GM23248 (cell line): ENCODE measurements at places on chromosomes 2 and 18.

DNA sequence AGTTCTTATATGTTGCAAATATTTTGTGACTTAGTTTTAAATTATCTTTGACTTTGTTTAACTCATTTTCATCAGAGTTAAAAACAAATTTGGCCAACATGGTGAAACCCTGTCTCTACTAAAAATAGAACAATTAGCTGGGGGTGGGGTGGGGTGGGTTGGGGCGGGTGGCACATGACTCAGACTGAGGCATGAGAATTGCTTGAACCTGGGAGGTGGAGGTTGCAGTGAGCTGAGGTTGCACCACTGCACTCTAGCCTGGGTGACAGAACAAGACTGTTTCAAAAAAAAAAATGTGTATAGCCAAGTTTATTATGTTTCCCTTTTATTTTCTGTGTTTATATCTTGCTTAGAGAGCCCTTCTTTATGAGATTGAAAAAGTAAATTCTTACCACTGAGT is 14.2 kb upstream of the LIPG start:
- DNase-seq = peak; percentile 32

- DNase-seq = peak; percentile 68
Observed at GRCh38 chr18:67731851-67732250, 215.3 kb upstream of the DSEL start.

DNA sequence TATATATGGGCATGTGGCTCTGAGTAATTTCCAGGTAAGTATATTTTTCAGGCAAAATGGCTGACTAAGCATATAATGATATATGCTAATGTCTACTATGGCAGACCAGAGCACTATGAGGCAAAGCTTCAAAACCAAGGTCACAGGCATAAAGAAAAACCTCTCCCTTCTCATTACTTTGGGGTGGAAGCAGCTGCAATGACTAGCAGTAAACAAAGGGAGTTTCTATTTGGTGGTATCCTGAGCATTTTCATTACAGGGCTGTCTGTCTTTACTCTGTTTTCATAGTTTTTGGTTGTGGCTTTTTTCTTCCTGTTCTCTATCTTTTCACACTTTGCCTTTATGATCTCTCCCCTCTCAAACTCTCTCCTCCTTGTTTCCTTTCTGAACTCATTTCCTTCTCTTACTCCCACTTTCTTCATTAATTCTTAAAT is 15.6 kb downstream of the PDE6D start:
- DNase-seq = no peak

- DNase-seq = no peak
Observed at GRCh38 chr2:166959556-166959955, 71.3 kb downstream of the XIRP2 start.

GRCh38 chr2:200422071-200422470 is 87.8 kb downstream of the KCTD18 start:
- no peak for DNase-seq

DNA sequence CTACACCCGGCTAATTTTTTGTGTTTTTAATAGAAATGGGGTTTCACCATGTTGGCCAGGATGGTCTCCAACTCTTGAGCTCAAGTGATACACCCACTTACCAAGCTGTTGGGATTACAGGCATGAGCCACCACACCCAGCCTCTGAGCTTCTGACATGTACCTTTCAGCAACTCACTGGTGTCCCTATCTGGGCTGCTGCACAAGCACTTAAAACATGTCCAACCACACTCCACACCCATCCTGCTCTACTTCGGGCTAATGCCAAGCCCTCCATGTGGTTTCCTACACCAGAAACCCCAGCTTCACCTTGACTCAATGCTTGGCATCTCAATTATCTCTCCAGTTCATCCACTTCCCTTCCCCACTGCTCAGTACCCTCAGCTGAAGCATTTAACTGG is 22.4 kb upstream of the ARMC9 start:
- no peak for DNase-seq

DNA sequence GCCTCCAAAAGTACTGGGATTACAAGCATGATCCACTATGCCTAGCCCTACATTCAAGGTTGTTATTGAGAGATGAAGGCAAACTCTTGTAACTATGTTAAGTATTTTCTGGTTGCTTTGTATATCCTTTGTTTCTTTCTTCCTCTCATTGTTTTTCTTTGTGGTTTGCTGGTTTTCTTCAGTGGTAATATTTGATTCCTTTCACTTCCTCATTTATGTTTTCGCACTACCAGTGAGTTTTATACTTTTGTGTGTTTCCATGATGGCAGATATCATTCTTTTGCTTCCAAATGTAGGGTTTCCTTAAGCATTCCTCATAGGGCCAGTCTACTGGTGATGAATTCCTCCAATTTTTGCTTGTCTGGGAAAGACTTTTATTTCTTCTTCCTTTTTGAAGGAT is 90.2 kb downstream of the NCK2 start:
- no peak for DNase-seq

DNA sequence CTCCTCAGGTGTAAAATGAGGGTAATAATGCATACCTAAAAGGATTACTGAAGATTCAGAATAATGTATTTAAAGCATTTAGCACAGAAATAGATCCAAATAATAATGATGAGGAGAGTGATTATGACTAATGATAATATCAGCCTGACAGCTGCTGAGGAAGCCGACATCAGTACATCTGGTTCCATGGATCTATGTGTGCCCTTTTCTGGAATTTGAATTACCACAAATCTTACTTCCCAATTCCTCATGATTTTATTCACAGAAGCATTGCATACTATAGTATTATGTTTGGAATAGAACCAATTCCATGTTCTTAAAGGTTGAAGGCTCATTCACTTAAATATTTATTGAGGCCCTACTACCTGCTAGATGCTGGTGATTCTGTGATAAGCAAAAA is 248.9 kb upstream of the THUMPD2 start:
- DNase-seq = peak; percentile 57

GRCh38 chr18:32698153-32698552 is 74.7 kb downstream of the KLHL14 start:
- no peak for DNase-seq

DNA sequence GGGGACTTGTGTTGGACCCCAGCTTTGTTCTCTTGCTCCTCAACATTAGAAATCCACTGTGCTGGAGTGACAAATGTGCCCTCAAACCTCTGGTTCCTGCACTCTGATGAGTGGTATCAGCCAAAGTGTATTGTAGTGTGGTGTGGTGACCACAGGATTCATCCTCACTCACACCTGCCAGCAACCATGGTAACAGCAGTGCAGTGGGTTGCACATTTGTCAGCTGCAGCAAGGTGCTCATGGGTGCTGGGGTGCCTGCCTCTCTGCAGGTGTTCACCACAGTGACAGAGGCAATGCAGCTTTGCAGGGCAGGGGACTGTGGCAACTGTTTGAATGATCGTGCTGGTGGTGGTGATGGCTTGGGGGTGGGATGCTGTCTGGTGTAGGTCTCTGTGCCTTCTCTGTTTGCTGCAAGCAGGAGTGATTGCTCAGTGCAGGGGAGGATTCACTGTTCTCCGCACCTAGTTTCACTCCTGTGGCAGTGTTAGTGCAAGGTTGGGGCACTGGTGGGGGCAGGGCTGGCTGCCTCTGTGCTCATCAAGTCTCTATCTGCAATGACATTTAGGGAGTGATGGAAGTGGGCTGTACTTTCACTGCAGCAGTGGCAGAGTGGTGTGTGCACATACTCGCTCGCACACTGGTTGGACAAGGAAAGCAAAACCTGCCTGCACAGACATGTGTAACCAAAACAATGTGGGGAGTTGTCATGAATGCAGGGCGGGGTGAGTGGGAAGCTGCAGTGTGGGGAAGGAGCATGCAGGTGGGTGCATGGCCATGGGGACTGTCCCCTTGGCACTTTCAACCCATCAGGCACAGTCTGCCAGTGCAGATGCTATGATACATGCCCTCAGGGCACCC is 301.1 kb downstream of the PIK3C3 start:
- no peak for DNase-seq

DNA sequence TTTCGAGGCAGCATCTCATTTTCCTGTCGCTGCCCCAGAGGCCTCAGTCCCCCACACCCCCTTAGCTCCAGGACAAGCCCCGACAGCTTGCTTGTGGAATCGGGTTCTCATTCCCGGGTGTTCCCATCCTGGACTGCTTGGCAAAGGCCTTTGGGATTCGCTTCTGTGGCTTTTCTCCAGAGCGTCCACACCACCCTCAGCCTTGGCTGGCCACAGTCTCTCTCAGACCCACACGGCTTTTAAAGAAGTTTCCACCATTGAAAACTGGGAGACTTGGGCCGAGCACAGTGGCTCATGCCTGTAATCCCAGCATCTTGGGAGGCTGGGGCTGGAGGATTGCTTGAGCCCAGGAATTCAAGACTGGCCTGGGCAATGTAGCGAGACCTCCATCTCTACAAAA is 2.7 kb downstream of the ESPNL start:
- DNase-seq = no peak

GRCh38 chr18:76174451-76174850 is 320.6 kb downstream of the ZNF516 start:
- DNase-seq = no peak

DNA sequence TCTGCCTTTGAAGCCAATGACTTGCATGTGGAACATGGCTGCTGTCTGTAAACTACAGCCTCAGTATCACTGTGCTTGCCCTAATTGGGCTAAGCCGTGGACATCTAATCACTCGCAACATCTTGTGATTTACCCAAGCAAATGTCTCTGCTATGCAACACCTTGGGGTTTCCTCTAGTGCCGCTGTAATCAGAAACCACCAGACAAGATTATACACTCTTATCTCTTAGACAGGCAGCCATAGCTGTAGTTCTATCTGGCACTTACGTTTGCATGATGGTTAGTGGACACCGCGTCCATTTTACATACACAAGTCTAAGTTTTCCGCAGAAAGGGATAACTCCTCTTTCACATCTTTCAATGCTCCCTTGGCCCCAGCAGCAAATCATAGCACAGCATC is 204.3 kb upstream of the CCDC68 start:
- no peak for DNase-seq

GRCh38 chr2:134308474-134309385 is 54.9 kb downstream of the MGAT5 start:
- DNase-seq = no peak

- peak; percentile 22 for DNase-seq
Observed at GRCh38 chr2:180202467-180202951, 195.4 kb upstream of the CWC22 start.

GRCh38 chr2:73836141-73836943 is 7.6 kb downstream of the STAMBP start:
- no peak for DNase-seq

DNA sequence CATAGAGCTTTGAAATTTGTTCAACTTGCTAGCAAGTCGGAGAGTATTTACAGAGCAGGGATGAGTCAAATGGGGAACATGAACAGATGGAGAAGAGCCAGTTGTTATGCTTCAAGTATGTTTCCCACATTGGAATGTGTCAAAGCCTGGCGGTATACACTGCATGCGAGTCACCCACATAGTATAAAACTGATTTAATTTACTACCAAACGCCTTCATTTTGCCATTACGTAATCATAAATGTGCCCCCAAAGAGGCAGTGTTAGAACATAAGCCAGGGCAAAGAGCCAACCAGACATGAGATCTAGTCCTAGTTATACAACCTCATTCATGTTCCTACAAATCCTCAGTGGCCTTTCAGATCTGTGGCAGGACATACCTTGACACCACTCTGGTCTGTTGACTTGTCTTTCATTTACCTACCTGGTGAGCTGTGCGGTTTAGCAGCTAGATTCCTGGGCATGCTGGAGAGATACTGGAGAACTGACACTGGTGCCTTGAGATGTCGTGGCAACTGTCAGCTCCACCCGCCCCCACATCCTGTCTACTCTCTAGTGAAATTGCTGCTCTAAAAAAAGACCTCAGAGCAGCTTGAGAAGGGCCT is 21.7 kb upstream of the NRP2 start:
- peak; percentile 98 for DNase-seq

DNA sequence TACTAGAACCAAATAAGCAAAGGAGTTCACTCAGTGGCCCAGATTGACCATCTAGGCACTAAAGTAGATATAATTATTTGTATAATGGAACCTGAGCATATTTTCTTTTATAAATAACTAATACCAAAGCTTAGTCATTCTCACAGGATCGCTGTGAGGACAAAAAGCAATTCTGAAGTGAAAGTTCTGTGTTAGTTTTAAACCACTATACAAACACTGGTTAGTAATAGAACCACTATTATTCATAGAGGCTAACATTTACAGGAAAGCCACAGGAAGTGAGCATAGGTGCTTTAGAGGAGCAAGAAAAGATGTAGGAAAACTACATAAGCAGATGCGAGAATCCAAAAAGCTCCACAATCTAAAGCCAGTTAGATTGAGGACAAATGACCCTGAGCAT is 364.7 kb downstream of the XIRP2 start:
- no peak for DNase-seq
